Muscle of arm (tissue), 14 donors: ENCODE measurements at places on chromosomes 1 and 21.
A peak's percentile ranks its signal among the peaks of the same experiment; 100 is the strongest.

DNA sequence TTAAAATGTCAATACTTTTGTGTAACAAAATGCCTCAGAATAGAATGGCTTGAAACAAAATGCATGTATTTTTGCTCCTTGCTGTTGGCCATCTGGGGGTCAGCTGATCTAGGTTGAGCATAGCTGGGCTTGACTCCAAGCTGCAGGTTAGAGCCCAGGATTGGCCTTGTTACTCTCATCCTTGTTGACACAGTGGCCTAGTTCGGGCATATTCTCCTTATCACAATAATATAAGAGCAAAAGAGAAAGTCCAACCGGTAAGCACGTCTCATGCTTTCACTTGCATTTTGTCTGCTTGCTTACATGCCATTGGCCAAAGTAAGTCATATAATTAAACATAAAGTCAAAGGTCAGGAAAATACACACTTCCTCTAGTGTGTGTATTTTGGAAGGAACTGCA lies 456.2 kb downstream of the KCNT2 start:
- no peak for DNase-seq

DNA sequence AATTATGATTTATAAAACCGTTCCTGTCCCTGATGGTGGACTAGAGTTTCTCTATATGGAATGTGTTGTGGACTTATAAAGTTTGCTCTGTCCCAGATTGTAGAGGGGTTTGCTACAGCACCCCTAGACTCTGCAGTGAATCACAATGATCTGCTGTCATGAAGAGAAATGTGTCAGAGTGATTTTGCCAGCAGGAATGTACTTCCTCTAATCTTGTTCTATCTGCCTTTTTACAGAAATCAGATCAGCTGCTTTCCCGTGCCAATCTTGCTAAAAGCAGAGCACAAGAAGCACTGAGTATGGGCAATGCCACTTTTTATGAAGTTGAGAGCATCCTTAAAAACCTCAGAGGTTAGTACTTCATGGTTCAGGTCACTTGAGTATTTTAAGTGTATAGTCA lies 52.0 kb downstream of the LAMC2 start:
- DNase-seq, result no peak

GRCh38 chr1:36419140-36419539 lies 21.4 kb upstream of the LSM10 start:
- DNase-seq, result no peak

- DNase-seq, result no peak
Observed at GRCh38 chr1:104526158-104526795, 776.6 kb downstream of the AMY1C start.

DNA sequence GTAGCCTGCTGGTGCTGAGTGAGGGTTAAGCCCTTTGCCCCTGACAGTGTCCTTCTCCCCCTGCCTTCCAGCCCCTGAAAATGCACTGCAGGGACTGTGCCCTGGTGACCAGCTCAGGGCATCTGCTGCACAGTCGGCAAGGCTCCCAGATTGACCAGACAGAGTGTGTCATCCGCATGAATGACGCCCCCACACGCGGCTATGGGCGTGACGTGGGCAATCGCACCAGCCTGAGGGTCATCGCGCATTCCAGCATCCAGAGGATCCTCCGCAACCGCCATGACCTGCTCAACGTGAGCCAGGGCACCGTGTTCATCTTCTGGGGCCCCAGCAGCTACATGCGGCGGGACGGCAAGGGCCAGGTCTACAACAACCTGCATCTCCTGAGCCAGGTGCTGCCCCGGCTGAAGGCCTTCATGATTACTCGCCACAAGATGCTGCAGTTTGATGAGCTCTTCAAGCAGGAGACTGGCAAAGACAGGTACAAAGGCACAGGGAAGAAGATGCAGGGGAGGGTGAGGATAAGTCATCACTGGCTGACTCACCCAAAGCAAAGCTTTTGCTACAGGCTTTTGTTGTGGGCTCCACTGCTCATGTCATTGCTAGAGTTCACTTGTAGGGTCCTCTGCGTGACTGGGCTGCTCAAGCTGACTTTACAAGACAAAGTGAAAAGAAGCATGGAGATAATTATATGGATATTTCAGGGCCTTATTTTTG lies 174.9 kb downstream of the PIGK start:
- no peak for DNase-seq

DNA sequence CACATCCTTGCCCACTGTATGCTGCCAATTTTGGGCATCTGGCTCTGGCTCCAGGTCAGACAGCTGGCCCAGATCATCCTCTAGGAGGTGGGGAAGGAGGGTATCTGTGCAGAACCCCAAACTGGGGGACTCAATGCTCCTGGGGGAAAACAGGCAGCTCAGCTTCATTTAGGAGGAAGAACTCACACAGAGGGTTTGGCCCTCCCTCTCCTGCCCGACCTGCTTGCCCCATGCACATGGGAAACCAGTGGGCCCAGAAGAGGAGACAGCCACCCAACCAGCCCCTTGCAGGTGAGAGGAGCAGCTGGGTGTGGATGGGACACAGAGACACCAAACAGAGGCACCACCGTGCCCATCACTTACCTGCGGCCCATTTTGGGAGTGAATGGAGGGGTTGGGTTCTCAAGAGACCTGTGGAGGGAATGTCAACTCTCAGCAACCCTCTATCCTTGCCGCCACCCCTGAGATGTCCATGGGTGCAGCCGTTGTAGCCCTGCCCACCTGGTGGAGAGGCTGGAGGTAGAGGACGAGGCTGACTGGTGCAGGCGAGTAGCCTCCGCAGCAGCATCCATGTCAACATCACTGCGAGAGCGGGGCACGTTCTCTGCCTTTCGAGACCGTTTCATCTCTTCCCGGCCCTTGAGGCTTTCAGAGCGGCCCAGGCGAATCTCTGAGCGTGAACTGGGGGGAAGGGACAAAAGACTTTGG lies 27.5 kb downstream of the LRRC71 start:
- no peak for DNase-seq

DNA sequence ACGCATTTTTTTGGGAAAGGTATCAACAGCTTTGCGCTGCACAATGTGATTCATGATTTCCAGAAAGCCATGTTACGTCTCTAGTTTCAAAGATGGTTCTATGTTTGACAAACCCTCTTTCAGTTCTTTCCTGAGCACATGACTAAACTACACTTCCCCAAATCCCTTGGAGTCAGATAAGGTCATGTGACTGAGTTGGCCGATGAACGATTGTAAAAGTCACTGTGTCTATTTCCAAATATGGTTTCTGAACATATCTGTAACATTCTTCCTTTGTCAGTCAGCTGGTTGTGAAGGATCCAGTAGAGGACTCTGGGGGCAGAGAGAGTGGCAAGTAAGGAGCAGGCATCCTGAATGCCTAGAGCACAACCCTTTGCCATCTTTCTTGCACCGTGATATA lies 35.4 kb downstream of the TMPRSS15 start:
- DNase-seq, result no peak

DNA sequence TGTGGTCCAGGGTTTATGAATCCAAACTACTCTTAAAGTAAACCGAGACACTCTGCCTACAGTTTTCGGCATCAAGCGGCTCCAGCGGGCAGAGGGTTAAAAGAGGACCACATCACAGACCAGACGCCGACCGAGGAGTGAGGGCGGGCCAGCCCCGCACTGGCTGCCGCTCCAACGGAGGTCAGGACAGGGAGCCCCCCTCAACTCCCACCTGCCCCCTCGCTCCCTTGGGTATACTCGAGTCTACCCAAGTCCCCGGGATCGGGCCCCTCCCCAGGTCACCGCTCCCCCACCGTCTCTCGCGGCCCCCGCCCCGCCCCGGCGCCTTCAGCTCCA lies 312 bp downstream of the ARNT start:
- DNase-seq, result peak; percentile 75

GRCh38 chr1:234395297-234395696 lies 22.0 kb downstream of the COA6 start:
- no peak for DNase-seq

- DNase-seq, result no peak
Observed at GRCh38 chr1:64882574-64883255, 83.6 kb downstream of the JAK1 start.

GRCh38 chr1:8097908-8098307 lies 71.8 kb upstream of the ERRFI1 start:
- DNase-seq, result no peak

DNA sequence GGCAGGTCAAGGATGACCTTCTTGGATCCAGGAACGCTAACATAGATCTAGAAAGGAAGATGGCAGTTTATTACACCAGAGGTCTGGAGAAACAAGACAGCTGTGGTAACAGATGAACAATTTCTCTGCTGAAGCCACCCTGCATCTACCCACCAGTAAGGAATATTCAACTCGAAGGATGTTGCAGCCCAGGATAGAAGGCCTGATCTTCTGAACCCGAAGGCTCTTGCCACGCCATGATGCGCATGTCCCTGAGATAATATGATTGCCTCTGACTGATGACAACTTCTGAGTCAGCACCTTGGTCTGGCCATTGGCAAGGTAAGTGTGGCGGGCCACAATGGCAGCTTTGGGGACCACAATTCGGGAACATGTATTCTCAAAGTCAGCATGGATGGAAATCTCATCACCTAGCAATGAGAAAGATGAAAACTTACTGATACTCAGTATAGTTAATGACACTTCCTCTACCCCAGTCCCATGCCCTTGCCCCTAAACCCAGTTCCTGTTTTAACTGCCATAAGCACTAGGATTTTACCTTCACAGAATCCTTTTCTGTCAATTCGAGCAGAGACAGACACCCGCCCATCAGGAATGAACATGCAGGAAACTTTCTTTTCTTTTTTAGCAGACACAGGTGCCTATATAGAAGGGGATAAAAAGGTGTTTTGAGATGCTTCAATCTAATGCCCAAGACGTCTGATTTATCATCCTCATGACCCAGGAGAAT lies 1.8 kb downstream of the TXNIP start:
- no peak for DNase-seq

- no peak for DNase-seq
Observed at GRCh38 chr1:5828308-5828935, 163.8 kb downstream of the NPHP4 start.

DNA sequence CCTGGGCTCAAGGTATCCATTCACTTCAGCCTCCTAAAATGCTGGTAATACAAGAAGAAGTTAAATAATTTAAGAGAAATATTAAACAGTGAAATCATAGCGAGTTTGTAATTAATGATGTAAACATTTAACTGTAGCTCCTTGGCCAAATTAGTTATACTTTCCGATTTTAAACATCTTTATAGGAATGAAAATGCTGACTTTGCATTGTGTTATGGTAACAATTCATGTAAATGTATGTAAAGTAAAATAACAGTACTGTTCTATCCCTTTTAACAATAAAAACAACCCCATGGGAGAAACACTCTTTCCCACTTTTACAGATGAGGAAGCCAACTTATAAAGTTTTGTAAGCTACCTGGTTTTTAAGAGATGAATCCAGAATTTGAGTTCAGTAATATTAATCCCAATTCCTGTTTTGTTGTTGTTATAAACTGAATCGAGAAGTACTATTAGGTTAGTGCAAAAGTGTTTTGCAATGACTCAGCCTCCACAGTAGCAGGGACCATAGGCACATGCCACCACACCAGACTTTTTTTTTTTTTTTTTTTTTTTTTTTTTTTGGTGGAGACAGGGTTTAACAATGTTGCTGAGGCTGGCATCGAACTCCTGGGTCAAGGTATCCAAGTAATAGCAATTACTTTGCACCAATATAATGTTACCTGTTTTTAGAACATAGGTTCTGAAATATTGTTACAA lies 1360.4 kb downstream of the BRINP3 start:
- DNase-seq, result no peak

DNA sequence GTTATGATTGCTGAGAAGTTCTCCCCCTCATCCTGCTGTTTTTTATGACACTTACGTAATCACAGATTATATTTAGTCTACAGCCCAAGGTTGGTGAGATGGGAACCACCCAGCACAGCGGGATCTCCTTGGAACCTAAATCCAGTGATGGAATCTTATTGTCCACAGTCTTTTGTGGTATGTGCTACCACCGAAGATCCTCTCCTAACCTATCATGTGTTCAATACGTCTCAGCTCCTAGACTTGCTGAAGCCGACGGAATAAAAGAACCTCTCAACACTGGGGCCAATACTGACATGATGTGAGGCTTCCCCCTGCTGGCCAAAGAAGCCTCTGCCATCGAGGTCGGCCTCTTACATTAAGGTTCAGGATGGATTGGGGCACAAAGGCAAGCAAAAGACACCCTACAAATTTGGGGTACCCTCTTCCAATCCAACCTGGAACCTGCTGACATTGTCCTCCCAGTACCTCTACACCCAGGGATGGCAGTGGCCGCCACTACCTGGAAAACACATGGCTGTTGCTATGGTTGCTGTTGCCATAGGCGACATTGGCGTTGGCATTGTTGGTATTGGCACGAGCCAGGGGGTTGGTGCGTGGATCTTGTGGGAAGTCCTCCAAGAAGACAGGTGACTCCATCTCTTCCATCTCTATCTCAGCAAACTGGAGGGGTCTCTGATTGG lies 19.4 kb upstream of the KIF21B start:
- DNase-seq, result peak; percentile 61

GRCh38 chr21:29443411-29444010 lies 144.8 kb downstream of the BACH1 start:
- DNase-seq, result no peak

DNA sequence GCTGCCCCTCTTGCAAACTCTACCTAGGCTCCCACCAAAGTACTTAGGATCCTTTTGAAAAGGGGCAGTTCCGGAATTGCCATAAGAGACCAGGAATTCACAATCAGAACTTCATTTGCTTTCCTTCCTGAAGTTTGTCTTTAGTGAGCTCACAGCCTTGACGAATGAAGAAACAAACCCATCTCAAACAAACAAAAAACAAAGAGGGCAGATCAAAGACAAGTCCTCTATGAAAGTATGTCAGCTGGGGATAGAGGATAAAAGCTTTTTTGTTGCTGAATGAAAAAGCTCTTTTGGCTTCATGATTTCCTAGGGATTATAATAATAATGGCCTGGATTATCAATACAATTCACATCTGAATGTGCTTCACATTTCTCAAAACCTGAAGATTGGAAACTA lies 357.9 kb upstream of the DUSP10 start:
- no peak for DNase-seq

DNA sequence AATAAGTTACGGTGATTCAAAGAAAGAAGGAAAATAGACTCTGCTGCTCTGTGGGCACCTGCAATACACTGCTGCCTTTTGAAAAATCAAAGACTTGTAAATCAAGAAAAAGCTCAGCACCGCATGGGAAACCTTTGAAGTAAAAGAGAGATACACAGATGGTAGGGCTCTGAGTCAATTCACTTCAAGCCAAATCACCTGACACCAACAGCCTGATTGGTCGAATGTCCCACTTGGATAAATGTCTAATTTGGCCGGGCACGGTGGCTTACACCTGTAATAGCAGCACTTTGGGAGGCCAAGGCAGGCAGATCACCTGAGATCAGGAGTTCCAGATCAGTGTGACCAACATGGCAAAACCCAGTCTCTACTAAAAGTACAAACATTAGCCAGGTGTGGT lies 19.2 kb upstream of the RCAN3 start:
- no peak for DNase-seq
